Activated naive CD8-positive, alpha-beta T cell treated with anti-CD3 and anti-CD28 coated beads, Interleukin-2, amount 50 U/mL, for 16 hours (primary cell): ENCODE measurements at places on chromosomes 16 and 17.

- no peak for DNase-seq
Measured at GRCh38 chr16:89315271-89315670, 97.8 kb downstream of the ZNF778 start.

DNA sequence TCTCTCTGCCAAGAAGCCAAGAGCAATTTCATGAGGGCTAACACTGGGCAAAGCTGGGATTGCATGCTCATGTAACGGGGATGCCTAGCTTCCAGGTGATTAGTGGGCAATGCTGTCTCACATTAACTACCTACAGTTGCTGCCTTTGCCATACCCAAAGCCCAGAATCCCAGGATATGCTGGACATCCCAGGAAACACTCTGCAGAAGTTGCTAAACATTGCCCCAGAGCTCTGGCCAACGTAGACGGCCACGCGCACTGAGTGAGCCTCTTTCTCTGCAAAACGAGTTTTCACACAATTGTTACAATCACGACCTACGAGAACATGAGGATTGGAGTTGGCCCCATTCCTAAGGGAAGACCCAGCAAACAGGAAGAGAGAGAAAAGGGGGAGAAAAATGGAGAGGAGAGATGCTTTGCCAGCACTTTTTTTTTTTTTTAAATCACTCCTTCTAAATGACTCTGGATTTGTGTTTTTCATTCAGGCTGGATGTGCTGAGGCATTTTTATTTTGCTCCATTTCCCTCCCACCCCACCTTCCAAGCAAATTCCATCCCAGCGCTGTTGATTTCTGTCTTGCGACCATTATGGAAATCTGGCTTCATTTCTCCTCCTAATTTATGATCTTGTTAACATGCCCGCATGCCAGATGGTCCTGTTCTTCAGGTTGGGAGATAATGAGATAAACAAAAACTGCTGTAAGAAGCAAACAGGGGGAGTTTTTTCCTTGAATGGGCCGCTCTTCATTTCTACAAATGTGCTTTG lies 112.8 kb upstream of the DNAH9 start:
- DNase-seq = no peak

GRCh38 chr17:78824240-78824639 lies 16.4 kb downstream of the USP36 start:
- no peak for DNase-seq

GRCh38 chr17:62867303-62867702 lies 59.2 kb upstream of the MARCHF10 start:
- DNase-seq = no peak

DNA sequence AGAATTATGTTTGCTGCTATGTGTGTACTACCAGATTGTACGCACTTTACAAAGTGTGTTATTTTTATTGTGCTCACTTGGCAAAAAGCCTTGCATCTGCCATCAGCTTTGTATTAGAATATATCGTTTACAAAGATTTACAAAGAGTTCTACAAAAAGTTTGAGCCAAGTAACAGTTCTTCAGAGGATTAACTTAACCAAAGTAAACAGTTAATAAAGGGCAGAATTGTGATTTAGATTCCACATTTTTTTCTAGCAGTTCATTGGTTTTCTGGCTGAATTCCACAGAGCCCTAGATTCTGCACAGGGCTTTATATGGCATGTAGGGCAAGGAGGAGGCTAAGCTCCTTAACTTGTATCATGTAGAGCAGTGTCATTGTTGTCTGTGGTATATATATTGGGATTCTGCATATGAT lies 29.4 kb downstream of the UTP18 start:
- DNase-seq = no peak

- no peak for DNase-seq
Measured at GRCh38 chr17:81058263-81058871, 23.4 kb downstream of the BAIAP2 start.

GRCh38 chr17:51487947-51488346 lies 227.6 kb downstream of the UTP18 start:
- no peak for DNase-seq

DNA sequence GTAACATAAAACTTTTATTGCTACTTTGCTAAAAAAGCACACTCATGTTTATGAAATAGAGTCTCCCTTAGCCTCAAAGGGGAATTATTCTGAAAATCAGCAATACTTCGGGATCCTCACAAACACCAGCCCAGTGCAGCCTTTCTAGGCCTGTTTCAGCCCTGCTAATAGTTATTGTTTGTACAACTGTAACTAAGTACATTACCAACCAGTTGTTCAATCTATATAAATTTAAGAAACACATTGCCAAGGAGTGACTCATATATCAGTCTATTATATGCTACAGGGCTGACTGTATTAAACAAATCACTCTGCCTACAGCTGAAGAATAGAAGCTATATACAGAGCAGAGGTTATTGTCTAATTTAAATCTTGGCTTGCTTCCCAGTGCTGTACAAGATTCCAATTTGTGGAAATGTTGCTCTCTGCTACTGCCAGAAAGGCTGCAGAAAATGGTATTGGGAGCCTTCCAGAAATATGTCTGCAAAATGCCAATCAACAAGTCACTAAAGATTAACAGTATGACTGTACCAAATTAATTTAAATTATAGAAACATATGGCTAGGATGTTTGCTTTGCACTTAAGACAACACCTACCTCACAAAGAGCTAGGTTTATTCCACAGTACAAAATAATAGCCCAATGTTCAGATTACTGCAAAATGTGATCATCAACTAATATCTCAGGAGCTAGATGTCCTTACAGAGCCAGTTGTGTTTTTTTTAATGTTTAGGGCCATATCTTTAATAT lies 49.7 kb downstream of the TOX3 start:
- DNase-seq = no peak

DNA sequence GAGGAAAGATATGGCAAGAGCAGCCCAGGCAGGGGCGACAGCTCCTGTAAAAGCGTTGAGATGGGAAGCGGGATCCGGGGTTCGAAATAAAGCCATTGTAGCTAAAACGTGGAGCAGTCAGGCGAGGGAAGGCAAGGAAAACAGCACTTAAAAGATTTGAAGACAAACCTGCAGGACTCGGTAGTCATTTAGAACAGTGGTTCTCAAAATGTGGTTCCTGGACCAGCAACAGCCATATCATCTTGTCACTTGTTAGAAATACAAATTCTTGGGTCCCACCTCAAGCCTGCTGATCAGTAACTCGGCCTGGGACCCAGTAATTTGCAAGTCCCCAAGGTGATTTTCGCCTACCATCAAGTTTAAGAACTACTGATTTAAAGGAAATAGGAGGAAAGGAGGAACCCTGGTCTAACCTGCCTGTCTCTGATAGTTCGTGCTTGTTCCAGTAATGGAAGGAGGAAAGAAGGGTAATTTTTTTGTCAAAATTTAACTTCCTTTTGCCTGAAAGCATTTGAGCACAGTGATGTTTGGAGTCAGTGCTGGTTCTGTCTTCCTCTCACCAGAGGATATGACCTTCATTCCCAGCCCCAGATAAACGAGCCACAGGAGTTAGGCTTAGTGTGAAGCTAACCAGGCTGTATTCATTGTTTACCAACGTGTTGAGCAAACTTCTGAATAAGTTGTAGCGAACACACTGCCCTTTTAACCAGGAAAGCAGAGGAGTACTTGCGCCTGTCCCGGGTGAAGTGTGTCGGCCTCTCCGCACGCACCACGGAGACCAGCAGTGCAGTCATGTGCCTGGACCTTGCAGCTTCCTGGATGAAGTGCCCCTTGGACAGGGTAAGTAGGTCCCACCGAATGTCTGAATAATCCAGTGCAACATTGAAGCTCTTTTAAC lies 1.1 kb downstream of the ORC6 start:
- DNase-seq = no peak

GRCh38 chr17:9331279-9332131 lies 244.1 kb downstream of the STX8 start:
- DNase-seq = no peak

DNA sequence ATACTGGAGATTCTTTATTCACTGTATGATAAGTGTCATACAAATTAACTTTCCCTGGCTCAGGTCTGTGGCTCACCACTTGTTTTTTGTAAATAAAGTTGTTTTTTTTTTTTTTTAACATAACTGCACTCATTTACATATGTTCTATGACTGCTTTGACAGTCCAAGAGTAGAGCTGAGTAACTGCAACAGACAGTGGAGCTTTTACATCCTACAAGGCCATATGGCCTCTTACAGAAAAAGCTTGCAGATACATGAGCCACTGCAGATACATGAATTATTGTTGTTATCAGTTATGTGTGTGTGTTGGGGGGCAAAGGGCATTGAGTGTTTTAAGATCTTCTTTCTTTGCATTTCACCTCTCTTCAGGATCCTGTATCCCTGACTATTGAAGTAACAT lies 311.7 kb downstream of the BCAS3 start:
- no peak for DNase-seq

GRCh38 chr16:73434621-73435020 lies 386.7 kb upstream of the ZFHX3 start:
- DNase-seq = no peak

- peak; percentile 49 for DNase-seq
Measured at GRCh38 chr17:80761110-80761871, 216.7 kb downstream of the RPTOR start.

DNA sequence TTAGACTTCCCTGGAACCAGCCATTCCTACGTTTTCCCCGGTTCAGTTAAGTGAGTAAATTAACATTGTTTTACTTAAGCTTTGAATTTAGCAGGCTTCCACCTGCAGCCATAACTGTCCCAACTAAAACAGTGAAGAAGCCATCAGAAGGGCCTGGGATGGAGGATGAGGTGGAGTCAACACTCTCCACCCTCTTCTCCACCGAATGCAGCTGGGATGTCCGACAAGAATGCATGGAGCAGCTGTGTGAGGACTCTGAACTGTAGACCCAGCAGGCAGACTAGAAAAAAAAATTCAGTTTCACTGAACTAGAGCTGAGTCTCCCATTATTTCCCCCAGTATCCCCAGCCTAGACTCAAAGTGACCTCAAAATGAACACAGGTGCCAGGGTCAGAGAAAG lies 114.8 kb downstream of the C16orf95 start:
- DNase-seq = no peak

GRCh38 chr16:77331802-77332586 lies 102.8 kb downstream of the ADAMTS18 start:
- no peak for DNase-seq

DNA sequence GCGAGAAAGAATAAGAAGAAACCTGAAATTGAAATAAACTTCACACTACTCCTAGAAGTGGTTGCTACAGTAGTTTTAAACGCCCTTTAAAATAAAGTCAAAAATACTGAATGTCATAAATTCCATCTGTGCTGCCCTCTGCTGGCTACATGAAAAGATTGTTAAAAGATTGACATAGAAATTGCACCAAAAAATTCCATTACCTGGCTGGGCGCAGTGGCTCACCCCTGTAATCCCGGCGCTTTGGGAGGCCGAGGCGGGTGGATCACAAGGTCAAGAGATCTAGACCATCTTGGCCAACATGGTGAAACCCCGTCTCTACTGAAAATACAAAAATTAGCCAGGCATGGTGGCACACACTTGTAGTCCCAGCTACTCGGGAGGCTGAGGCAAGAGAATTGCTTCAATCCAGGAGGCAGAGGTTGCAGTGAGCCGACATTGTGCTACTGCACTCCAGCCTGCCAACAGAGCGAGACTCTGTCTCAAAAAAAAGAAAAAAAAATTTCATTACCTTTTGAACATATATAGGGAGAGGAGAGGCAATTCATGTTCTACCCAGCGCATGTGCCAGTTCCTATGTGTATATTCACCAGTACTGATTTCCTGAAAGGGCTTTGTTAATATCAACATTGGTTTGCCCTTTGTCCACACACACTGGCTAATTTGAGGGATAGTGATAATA lies 36.5 kb downstream of the CYTH1 start:
- DNase-seq = no peak

- no peak for DNase-seq
Measured at GRCh38 chr17:45861165-45861564, 16.5 kb downstream of the SPPL2C start.

- DNase-seq = no peak
Measured at GRCh38 chr16:89268987-89269735, 51.7 kb downstream of the ZNF778 start.

DNA sequence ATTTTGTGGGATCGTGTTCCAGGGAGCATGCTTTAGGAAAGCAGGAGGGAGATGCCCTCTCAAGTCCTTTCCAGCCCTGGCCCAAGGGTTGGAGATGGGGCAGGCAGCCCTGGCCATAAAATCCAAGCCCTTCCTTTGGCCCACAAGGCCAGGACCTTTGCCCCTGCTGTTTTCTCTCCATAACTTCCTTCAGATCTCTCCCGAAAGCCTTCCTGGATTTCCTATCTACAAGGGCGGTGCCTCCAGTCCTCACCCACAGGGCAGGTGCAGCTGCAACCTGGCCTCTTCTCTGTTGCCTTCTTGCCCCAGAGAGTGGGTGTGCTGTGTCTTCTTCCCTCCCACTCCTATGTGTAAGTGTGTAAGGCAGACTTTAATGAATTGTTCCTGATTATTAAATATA lies 8.5 kb upstream of the PDP2 start:
- DNase-seq = no peak

- DNase-seq = no peak
Measured at GRCh38 chr17:39593371-39593770, 14.3 kb downstream of the NEUROD2 start.

DNA sequence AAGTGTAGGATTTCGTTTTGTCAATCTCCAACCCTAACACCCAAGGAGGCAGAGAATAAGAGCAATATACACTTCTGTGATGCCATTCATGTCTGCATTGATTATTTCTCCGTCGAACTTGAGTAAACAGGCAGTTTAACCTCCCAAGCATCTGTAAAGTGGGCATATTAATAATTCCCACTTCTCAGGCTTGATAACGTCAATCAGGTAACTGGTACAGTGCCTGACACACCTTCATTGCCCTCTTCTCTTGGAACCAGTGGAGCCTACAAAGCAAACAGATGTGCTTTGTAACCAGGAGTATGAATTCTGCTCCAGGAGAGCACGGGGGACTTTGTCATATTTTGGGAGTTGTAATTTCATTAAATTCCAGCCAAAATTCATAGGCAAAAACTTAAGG lies 32.5 kb upstream of the PLCG2 start:
- no peak for DNase-seq

- no peak for DNase-seq
Measured at GRCh38 chr17:41812381-41813151, at the start of gene FKBP10. FKBP10 (plus strand) TSS chr17:41813004; CDS start chr17:41813035, 31 bp downstream.

GRCh38 chr17:333626-334396 lies 18.8 kb downstream of the RPH3AL start:
- no peak for DNase-seq

DNA sequence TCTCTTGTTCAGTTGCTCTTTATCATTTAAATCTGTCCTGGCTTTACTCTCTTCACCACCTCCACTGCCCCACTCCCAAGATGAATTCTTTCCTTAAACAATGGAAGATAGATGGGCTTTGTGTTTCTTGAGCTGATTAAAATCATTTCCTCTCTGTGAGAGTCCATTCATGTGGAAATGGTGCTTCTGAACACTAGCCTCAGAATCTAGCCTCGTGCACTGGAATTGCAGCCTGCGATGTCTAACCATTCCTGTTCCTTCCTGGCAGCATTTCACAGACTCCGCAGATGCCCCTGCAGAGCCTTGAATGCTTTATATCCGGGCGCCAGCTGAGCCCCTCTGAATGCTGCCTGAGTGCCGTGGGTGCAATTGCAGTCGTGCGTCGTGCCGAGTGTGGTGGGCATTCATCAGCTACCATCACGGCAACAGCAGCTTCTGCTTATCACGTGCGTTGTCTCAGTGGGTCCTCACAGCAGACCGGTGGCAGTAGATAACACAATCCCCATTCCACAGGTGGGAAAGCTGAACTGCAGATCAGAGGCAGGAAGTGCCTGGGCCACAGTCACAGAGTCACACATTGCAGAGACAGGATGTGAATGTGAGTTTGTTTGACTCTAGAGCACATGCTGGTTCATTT lies 172.8 kb upstream of the WSCD1 start:
- DNase-seq = no peak
